Thyroid gland (tissue), 4 donors: ENCODE measurements at places on chromosomes 7 and 10. TPM values are rescaled to one million over a fixed set of nuclear protein-coding genes. Genes with fewer than 3 reads are reported as not detected.

Gene STAG3
- total RNA-seq, result 1.5 TPM

Gene CHST3
- 12.5 TPM for total RNA-seq

Gene COL13A1
- total RNA-seq, result 0.42 TPM

Gene CDHR1
- not detected for total RNA-seq

Gene PRSS2
- total RNA-seq, result not detected

Gene OPALIN
- total RNA-seq, result not detected

Gene TDRD1
- not detected for total RNA-seq

Gene MYOZ1
- total RNA-seq, result 2.0 TPM

Gene NEBL
- 163 TPM for total RNA-seq

Gene CYP2C8
- total RNA-seq, result 0.40 TPM

Gene ACSL5
- 11.8 TPM for total RNA-seq

Gene FAM241B
- total RNA-seq, result 7.2 TPM

Gene NUTM2D
- 4.7 TPM for total RNA-seq

Gene TSPAN15
- 23.1 TPM for total RNA-seq

Gene BMPER
- total RNA-seq, result 2.3 TPM

Gene NXPH1
- total RNA-seq, result not detected

Gene CACUL1
- total RNA-seq, result 28.6 TPM

Gene SYCE1
- total RNA-seq, result not detected

Gene PDCD11
- 15.6 TPM for total RNA-seq

Gene CHN2
- total RNA-seq, result 54.3 TPM

Gene OR2A14
- not detected for total RNA-seq

Gene RADIL
- 7.0 TPM for total RNA-seq

Gene BRAT1
- total RNA-seq, result 37.2 TPM

Gene GATA3
- 1.7 TPM for total RNA-seq

Gene AZGP1
- total RNA-seq, result 1.6 TPM

Gene PCLO
- total RNA-seq, result 11.8 TPM

Gene SMO
- total RNA-seq, result 17.2 TPM

Gene FAM25C
- total RNA-seq, result not detected

Gene NCF1
- 1.1 TPM for total RNA-seq

Gene LAMB1
- total RNA-seq, result 103 TPM

Gene ANAPC16
- 112 TPM for total RNA-seq

Gene MCU
- total RNA-seq, result 33.3 TPM

Gene PIK3AP1
- 10.3 TPM for total RNA-seq

Gene OR2A12
- not detected for total RNA-seq

Gene AKR1C1
- total RNA-seq, result 73.8 TPM

Gene ZCCHC24
- 25.4 TPM for total RNA-seq

Gene SLC26A5
- 1.9 TPM for total RNA-seq

Gene SORCS1
- total RNA-seq, result 5.8 TPM
